ENCODE measurements at places on chromosomes 2 and 18.

GRCh38 chr18:21760321-21760720 is 19.7 kb downstream of the MIB1 start:
- H3K36me3 ChIP-seq = peaks cover 3% of the 10 kb centered on the region
- no peak overlapping the region for H3K4me3 ChIP-seq
- H3K4me1 ChIP-seq = peaks cover 28% of the 10 kb centered on the region
- no peaks in the 10 kb centered on the region for H3K27me3 ChIP-seq

DNA sequence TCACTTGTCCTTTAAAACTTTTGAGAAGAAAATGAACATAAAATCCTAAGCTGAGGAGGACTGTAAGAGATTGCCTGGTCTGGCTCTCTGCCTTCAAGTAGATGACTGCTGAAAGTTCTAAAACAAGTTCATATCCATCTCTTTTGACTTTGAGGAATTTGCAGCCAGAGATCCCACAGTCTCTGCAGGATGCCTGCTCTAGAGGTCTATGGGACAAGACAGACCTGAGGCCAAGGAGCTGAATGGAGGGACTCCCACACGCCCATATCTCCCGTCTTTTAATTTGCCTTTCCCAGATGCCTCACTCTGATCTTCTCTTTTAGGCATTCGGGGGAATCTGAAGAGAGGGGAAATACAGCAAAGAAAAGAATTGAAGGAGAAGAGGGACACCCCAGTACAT is 255.9 kb upstream of the RASGRP3 start:
- H3K27me3 ChIP-seq = peaks cover 40% of the 10 kb centered on the region
- H3K27ac ChIP-seq = no peak overlapping the region
- peaks cover 6% of the 10 kb centered on the region for H3K4me1 ChIP-seq
- no peak overlapping the region for H3K4me3 ChIP-seq
- no peak for ATAC-seq

GRCh38 chr18:58657494-58657893 is 13.8 kb upstream of the MALT1 start:
- peaks cover 31% of the 10 kb centered on the region for H3K36me3 ChIP-seq
- no peak for ATAC-seq
- peak overlapping the region; percentile 69 for H3K4me3 ChIP-seq
- H3K4me1 ChIP-seq = peaks cover 85% of the 10 kb centered on the region
- H3K27ac ChIP-seq = peak overlapping the region; percentile 82

DNA sequence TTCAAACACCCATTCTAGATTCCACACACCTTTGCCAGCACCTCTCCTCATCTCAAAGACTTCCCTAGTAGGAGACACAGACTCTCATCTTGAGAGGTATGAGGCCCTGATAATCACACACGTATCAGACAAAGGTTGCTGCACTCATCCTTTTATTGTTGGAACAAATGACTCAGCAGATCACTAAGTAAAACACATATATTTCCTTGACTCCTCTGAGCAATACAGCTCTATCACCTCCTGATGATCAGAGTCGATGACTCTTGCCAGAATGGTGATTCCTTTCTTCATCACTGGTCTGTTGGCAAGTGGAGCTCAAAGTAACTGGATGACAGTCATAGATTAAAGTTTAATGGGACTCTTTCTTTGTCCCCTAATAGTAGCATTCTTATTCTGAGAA is 1049.2 kb upstream of the ZEB2 start:
- H3K4me1 ChIP-seq = no peaks in the 10 kb centered on the region
- no peaks in the 10 kb centered on the region for H3K36me3 ChIP-seq
- H3K27ac ChIP-seq = no peak overlapping the region

- H3K27ac ChIP-seq = peak overlapping the region; percentile 98
- peaks cover 11% of the 10 kb centered on the region for H3K36me3 ChIP-seq
- H3K4me3 ChIP-seq = peak overlapping the region; percentile 79
- peak; percentile 93 for ATAC-seq
Measured at GRCh38 chr2:157468931-157469708, 25.2 kb upstream of the CYTIP start.

DNA sequence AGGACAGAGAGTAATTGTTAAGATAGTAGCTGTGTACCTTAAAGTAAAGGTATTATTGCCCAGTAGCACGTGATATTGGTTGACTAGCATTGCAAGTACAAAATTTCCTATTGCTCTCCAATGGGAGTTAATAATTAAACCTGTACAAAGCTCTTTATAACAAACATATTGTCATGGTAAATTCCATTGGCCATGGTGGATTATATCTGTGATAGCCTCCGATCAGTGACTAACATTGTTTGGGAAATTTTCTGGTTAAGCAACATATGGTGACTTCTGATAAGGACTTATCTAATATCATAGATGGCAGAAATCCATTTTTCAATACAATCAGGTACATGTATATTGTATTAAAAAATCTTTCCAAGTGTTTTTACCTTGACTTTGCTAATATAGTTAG is 360.8 kb downstream of the DCC start:
- H3K4me3 ChIP-seq = no peak overlapping the region
- ATAC-seq = no peak
- no peaks in the 10 kb centered on the region for H3K36me3 ChIP-seq
- no peaks in the 10 kb centered on the region for H3K27me3 ChIP-seq
- no peak overlapping the region for H3K27ac ChIP-seq

DNA sequence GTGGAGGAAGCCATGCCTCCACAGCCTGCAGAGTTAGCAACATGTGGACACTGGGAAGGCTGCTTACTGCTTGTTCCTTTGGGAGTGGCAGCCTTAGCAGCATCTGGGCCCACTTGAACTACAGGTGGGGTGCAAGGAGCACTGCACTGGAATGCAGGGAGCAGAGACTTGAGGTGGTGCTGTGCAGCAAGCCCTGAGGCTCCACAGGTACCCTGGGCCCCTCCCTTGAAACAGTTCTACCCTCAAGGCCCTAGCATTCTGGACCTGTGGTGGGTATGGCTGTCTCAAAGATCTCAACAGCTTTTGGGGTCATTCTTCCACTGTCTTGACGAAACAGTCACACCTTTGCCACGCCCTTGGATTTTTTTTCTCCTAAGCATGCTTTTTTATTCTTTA is 13.5 kb downstream of the UBR3 start:
- H3K27me3 ChIP-seq = no peaks in the 10 kb centered on the region
- H3K27ac ChIP-seq = no peak overlapping the region
- ATAC-seq = no peak
- H3K4me3 ChIP-seq = no peak overlapping the region

DNA sequence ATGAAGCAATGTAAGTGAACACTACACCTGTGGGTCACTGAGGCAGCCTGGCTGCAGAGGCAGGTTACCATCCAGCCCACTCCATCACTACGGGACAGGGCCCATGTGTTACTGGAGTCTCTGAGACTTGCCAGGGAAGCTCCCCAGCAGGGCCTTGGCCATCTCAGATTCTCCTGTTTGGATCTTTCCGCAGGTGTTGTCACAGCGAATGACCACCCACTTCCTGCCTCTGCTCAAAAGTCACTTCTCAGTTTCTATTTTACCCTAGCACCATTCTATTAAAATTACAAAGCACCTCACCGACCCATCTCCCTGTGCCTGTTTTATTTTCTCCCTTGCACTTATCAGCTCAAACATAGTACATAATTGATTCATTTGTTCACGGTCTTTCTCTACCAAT is 34.5 kb upstream of the L3MBTL4 start:
- no peaks in the 10 kb centered on the region for H3K27me3 ChIP-seq
- no peak overlapping the region for H3K4me3 ChIP-seq
- H3K27ac ChIP-seq = no peak overlapping the region
- no peaks in the 10 kb centered on the region for H3K36me3 ChIP-seq
- no peak for ATAC-seq

DNA sequence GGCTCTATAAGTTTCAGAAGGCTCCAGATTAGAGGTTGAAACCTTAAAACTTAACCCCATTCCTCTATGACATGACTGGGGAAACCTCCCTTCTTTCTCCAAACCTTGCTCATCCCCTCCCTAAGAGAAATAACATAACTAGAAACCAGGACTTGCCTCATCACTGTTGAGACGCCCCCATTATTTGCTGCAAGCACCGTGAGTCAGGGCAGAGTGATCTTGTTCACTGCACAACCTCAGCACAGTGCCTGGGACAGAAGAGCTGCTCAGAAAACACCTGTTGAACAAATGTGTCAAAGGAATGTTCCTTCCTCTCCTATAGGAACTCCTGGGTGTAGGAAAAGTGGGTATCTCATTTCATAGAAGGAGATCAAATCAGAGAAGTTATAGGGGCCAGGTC is 132.7 kb upstream of the CTAGE1 start:
- H3K27me3 ChIP-seq = no peaks in the 10 kb centered on the region
- no peak for ATAC-seq
- H3K4me1 ChIP-seq = no peaks in the 10 kb centered on the region
- H3K36me3 ChIP-seq = no peaks in the 10 kb centered on the region
- H3K4me3 ChIP-seq = no peak overlapping the region
- no peak overlapping the region for H3K27ac ChIP-seq

DNA sequence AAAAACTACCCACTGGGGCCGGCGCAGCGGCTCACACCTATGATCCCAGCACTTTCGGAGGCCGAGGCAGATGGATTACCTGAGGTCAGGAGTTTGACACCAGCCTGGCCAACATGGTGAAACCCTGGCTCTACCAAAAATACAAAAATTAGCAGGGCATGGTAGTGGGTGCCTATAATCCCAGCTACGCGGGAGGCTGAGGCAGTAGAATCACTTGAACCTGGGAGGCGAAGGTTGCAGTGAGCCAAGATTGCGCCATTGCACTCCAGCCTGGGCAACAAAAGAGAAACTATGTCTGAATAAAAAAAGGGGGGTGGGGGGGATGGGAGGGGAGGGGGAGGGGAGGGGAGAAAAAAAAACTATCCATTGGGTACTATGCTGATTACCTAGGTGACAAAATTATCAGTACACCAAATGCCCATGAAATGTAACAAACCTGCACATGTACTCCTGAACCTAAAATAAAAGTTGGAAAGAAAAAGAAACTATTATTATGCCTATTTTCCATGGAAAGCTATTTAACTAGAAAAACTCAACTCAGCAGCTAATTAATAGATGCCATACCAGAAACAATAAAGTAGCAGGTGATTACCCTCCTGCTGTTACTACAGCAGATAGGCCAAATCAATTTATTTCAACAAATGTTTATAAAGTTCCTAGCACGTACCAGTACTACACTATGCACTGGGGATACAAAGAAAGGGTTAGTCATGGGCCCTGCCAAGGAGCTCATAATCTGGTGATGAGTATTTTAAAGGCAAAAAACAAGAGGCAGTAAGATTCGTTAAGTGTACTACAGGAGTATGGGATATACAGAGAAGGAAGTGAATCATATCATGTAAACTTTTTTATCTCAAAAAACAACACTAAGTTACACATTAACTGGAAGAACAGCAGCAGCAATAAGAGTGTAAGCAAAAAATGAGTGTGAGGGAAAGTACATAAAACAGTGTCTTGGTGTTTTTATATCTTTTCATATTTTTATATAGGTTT is 112.8 kb upstream of the SLC39A10 start:
- peaks cover 12% of the 10 kb centered on the region for H3K4me1 ChIP-seq
- H3K27me3 ChIP-seq = no peaks in the 10 kb centered on the region
- H3K27ac ChIP-seq = no peak overlapping the region
- H3K36me3 ChIP-seq = no peaks in the 10 kb centered on the region
- H3K4me3 ChIP-seq = no peak overlapping the region
- ATAC-seq = peak; percentile 54

DNA sequence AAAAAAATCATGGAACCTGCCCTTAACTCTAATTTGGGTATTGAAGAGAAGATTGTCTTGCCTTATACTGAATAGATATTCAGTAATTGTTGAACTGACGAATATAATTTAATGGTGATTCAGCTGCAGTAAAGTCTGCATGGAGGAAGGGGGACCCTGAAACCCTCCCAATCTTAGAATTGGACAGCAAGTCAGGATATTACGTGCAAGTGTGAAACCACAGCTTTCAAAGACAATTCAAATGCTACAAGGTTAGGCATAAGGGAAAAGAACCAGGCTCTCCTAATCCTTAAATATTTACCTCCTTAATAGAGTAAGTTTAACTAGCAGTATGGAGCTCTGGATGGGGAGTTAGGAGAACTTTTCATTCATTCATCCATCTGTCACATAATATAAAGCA is 226.9 kb upstream of the TNP1 start:
- H3K27me3 ChIP-seq = peaks cover 8% of the 10 kb centered on the region
- peaks cover 22% of the 10 kb centered on the region for H3K4me1 ChIP-seq
- no peaks in the 10 kb centered on the region for H3K36me3 ChIP-seq
- H3K4me3 ChIP-seq = no peak overlapping the region
- H3K27ac ChIP-seq = peak overlapping the region; percentile 46

Data from stimulated activated memory B cell treated with anti-CD40 and anti-IgM and Interleukin-4, amounts not matched to agents 10 μg/mL and 1 μg/mL and 100 μg/mL, for 72 hours (primary cell).